ENCODE measurements at places on chromosomes 1 and 21.
A peak's percentile ranks its signal among the peaks of the same experiment; 100 is the strongest.

- no peak for DNase-seq
These were observed 85.9 kb downstream of the PSMG1 start for GRCh38 chr21:39097335-39097861.

GRCh38 chr1:22547818-22548462, 15.3 kb upstream of the EPHA8 start:
- no peak for DNase-seq

- DNase-seq, result no peak
These were observed 390.5 kb downstream of the ST6GALNAC3 start for GRCh38 chr1:76465030-76465429.

GRCh38 chr1:205575294-205575885, 56.4 kb downstream of the ELK4 start:
- no peak for DNase-seq

DNA sequence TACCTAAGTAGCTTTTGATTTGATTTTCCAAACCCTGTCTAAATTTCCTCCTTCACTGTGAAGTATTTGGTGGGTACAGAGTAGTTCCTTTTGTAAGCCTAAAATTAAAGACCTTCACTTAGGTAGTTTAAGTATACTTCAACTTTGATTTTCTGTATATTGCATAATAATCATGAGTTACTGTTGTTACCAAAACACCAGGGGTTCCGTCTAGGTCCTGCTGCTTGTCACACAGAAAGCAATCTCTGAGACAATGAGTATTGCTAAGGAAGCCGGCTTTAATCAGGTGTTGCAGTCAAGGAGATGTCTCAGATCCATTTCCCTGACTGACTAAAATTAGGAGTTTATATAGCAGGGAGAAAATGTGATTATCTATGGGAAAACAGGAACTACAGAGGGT, 15.3 kb downstream of the RPS6KC1 start:
- DNase-seq, result no peak

- DNase-seq, result peak; percentile 44
These were observed 7.2 kb upstream of the ETS2 start for GRCh38 chr21:38798481-38798882.

DNA sequence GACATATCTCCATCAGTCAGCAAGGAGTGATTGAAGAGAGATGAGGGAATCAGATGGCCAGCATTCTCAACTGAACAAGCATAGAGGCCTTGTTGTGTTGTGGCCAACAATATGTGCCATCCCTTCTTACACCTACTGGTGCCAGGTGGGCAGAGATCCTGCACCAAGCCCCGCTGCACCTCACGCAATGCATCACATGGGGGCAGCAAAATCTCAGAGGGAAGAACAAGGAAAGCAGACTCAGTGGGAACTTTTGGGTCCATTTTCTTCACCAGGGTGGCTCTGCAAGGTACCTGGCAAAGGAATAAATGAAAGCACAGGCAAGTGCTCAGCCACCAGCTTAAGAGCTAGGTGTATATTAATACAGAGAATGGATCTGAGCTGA, 33.2 kb downstream of the HSD3B2 start:
- DNase-seq, result no peak

DNA sequence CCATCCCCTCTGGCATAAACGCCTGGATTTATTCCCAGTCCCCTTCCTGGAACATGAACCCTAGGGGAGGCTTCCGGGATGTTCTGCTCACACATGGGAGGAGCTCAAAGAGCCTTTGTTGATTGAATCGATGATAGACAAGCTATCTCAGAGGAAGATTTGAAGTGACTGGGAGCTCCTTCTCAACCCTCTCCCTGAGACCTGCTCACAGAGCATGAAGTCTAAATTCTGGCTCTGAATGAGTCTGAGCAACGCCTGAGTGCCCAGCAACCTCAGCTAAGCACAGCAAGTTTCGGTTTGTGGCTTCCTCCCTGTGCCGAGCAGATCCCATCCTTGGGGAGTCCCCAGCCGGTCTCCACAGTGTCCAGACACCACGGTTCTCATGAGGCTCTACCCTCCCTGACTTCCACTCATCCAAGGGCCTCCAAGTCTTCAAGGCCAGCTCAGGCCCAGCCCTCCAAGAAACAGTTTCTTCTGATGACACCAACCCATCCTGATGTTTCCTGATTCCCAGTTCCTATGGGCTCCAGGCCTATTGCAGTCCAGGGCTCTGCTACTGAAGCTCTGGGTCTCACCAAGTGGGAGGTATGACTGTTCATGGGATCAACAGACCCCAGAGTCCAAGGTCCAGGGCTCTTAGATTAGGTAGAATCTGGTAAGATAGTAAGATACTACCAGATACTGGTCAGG, 190.8 kb downstream of the DYRK1A start:
- DNase-seq, result no peak

GRCh38 chr1:98763488-98764150, 102.1 kb downstream of the SNX7 start:
- no peak for DNase-seq

DNA sequence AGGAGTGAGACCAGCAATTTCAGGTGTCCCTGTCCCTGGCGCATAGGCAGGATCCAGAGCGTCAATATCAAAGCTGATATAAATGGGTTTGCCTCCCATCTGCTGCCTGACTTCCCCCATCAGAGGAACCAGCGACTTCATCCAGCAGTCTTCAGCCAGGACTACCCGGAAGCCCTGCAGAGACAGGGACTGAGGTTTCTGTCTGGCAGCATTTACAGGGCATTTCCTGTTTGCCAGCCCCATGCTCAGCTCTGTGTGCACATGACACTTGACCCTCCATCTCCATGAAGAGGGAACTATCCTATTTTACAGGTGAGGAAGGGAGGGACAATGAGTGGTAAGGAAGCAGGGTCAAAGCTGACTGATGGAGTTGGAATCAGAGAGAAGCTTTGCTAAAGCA, 7.2 kb downstream of the AGMAT start:
- no peak for DNase-seq

GRCh38 chr1:182215764-182216163, 154.3 kb upstream of the ZNF648 start:
- DNase-seq, result no peak

DNA sequence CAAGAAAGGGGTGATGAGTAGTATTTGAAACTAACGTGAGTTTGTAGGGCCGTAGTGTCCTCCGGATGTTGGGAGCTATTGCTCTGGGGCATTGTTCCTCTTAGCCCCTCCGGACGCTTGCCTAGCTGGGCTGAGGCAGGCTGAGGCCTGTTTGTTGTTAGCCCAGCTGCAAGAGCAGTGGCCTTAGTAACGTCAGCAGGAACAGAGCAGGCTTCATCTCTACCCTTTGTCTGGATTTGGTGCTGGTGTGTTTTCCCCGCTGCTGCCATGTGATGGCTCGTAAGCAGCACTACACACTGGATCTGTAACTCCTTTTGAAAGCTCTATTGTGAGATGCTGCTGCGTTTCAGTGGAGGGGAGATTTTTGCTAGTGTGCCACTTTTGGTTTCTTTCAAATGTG, 57.6 kb downstream of the DNM3 start:
- DNase-seq, result no peak

- no peak for DNase-seq
These were observed 92.1 kb downstream of the MAB21L3 start for GRCh38 chr1:116203181-116203723.

GRCh38 chr1:241401156-241401555, 44.2 kb upstream of the RGS7 start:
- no peak for DNase-seq

DNA sequence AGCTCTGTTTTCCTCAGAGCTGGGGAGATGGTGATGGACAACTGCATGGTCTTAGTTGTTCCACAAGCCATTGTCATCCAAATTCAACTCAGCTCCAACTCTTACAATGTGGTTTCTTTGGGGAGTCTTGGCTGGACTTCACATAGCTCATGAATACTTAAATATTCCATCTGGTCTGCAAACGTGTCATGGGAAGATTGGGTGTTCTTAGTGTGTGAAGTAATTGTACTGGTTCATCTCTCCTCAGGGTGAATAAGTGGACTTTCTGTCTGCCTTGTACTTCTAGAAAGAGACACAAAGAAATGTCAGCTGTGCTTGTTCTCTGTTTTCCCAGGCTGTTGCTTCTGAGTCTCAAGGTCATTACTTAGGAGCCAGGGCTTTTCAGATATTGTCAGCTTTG, 106.6 kb downstream of the VPS13D start:
- no peak for DNase-seq

GRCh38 chr1:202074985-202075384, 47.7 kb upstream of the GPR37L1 start:
- no peak for DNase-seq

GRCh38 chr1:206748348-206749030, 22.1 kb upstream of the IL19 start:
- DNase-seq, result no peak

GRCh38 chr1:201531551-201532425, 7.1 kb upstream of the NAV1 start:
- no peak for DNase-seq

DNA sequence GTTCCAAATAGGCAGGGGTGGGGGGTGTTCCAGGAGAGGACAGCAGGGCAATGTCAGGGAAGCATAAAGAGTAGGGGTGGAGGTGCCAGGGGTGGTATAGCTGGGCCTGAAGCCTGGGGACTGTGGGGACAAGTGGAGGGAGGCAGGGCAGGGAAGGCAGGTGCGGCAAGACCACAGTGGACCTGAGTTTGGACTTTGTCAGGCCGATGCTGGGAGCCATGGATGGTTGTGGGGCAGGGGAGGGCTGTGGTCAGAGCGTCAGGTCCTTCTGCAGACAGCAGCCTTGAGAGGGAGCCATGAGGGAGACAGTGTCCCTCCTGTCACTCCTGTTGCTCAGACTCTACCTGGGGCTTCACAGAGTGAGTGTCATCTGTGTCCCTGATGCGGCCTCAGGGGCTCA, 320.3 kb downstream of the PTPRU start:
- no peak for DNase-seq

GRCh38 chr1:244242446-244242845, 191.4 kb downstream of the ZBTB18 start:
- no peak for DNase-seq

DNA sequence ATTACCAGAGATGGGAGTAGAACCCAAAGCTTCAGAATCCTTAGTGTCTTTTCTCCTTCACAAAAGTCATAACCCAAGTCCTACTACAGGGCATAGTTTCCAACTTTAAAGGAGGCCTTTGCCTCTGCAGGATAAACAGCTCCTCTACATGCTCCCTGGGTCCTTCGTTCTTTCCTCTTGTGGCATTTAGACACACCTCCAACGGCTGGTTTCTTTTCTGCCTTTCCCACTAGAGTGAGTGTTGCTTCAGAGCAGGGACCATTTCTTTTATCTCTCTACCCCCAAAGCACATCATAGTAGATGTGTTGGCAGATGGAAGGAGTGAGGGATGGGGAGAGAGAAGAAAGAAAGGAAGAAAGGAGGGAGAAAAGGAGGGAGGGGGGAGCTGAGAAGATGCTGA, 144.7 kb upstream of the SPATA6 start:
- no peak for DNase-seq

GRCh38 chr1:224399887-224400286, 34.7 kb downstream of the WDR26 start:
- DNase-seq, result no peak

DNA sequence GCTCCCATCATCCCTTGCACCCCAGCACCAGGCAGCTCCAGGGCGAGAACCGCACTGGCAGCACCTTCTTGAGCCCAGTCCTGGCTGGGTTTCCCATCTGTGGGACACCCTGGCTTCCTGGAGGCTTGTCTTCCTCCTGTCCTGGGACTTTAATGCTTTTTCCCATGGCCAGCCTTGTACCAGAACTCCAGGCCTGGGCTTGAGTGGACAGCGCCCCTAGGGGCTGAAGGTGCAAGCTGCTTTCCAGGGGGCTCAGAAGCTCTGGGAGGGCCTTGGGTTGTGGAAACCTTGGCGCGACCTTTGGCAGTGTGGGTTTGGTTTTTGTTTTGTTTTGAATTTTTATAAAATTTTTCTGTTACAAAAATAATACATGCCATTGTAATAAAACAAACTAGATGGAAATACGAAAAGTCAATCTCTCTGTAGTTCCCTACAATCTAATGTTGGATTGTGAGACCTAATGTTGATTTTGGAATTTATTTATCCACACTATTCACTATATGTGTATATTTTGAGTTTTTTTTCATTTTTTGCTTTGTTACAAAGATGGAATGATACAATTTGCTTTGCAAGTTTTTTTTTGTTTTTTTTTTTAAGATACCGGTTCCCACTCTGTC, 33.8 kb upstream of the RPL11 start:
- DNase-seq, result peak; percentile 24

DNA sequence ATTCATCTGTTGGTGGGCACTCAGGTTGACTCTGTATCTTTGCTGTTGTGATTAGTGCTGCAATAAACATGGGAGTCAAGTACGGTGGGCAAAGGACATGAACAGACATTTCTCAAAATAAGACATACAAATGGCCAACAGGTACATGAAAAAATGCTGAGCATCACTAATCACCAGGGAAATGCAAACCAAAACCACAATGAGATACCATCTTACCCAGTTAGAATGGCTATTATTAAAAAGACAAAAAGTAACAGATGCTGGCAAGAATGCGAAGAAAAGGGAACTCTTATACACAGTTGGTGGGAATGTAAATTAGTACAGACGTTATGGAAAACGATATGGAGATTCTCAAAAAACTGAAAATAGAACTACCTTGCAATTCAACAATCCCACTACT, 98.9 kb downstream of the TMEM53 start:
- DNase-seq, result no peak

- no peak for DNase-seq
These were observed 47.4 kb upstream of the FOXD3 start for GRCh38 chr1:63274979-63275378.

GRCh38 chr1:58933599-58933926, 149.7 kb upstream of the JUN start:
- DNase-seq, result no peak

GRCh38 chr1:201350884-201351283, 26.6 kb downstream of the TNNT2 start:
- DNase-seq, result no peak

GRCh38 chr1:88888750-88889149, 2.6 kb downstream of the GTF2B start:
- DNase-seq, result peak; percentile 37

DNA sequence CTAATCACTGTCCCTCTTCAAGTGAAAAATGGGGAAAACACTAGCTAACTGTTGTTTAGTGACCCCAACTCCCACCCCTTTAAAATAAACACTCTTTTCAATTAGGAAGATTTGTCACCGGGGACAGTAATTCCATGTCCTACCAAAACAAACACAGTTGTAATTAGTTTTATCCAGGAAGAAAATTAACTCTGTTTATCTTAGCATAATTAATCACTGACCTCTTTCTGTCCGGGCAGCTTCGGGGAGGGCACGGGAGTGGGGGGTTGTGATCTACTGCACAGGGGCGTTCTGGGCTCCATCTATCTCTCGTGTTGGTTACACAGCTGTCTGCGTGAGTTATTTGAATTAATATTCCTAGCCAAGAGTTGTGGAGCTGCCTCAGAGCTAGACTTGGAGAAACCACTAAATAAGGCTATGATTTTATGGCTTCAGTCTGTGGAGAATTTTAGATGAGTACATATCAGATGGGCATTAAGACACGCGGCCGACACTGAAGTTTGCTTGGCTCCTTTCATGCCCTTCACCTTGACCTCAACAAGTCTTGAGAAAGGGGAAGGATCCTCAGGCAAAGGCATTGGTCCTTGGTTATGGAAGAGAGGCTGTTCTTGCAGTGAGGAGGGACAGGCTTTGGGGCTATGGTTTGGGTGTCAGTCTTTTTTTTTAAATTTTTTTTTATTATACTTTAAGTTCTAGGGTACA, 102.0 kb upstream of the TRABD2B start:
- no peak for DNase-seq
